ENCODE measurements at places on chromosomes 12 and 14.

DNA sequence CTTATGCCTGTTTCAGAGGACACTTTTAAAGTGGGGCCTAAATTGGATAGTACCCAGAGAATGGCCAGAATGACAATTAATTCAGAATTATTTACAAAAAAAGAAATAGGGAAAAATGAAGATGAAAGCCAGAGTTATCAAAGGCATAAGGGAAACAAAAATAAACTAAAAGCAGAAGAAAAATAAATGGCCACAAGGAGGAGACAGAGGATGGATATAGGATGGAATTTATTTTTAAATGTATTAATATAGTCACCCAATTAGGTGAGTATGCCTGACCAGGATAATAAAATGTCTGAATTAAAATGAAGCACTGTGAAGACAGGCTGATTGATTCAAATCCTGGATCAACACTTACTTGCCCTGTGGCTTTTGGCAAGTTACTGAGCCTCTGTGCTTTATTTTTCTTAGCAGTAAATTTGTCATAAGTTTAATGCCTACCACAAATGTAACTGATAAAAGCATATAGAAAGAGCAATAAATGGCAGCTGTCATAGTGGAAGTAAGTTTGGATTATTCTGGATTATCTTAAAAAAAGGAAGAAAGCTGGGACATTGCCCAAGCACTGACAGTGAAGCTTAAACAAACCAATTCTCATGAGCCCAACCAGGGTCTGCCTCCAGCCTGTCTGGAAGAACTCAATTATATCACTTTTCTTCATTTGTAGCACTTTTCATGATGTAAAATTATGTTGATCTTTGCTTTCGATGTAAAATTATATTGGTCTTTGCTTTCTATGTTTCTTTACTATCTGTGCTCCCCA lies 3.5 kb downstream of the CLEC9A start:
- DNase-seq: no peak

DNA sequence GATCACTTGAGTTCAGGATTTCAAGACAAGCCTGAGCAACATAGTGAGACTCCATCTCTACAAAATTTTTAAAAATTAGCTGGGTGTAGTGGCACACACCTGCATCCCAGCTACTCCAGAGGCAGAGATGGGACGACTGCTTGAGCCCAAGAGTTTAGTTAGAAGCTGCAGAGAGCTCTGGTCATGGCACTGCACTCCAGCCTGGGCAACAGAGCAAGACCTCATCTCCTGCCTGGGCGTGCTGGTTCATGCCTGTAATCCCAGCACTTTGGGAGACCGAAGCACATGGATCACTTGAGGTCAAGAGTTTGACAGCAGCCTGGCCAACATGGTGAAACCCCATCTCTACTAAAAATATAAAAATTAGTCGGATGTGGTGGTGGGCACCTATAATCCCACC lies 20.2 kb downstream of the CLIP1 start:
- no peak for DNase-seq

GRCh38 chr12:128513331-128513730 lies 246.4 kb downstream of the TMEM132C start:
- DNase-seq: no peak

DNA sequence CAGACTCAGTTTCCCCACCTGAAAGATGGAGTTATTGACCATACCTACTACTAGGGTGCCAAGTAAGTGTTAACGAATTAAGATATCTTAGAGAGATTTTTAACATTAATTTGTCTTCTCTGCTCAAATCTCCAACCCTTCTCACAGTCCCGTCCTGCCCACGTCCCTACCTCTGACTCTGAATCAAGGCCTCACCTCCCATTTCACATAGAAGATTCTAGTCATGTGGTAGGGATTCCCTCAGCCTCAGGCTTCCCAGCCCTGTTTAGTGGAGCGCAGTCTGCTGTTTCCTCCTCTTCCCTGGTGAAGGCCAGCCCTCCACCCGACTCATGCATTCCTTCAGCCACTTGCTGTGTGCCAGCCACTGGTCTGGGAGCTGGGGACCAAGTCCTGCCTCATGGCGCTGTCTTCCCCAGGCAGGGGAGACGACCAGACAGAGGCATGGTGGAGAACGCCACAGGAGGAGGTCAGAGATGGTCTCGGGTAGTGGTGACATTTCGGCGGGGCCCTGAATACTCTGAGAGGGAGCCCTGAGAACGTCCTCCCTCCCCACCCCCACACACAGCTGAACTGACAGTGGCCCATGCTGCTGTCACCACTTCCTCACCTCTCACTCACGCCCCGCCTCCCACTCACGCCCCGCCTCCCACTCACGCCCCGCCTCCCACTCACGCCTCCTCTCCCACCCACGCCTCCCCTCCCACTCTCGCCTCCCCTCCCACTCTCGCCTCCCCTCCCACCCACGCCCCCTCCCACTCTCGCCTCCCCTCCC lies 38.8 kb downstream of the TMEM63C start:
- no peak for DNase-seq

- no peak for DNase-seq
Observed at GRCh38 chr12:120761519-120761934, 35.9 kb downstream of the ACADS start.

GRCh38 chr12:124240493-124240892 lies 54.4 kb upstream of the RFLNA start:
- no peak for DNase-seq

- no peak for DNase-seq
Observed at GRCh38 chr14:61109288-61109687, 128.2 kb downstream of the SLC38A6 start.

- no peak for DNase-seq
Observed at GRCh38 chr14:105075379-105076295, 10.4 kb upstream of the GPR132 start.

DNA sequence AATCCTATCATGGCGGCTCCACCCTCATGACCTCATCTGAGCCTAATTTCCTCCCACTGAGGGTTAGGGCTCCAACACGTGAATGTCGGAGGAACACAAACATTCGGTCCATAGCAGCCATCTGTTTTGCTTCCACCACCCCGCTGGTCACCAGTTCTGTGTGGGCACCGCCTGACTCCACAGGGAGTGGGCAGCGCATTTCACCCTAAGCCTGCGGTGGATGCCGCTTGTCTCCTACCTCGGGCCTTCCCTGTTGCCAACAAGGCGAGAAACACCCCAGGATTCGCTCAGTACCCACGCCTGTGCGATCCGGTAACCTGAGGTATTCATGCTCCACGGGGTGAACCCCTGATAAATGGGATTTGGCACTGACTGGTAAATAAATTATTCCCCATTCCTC lies 95.2 kb upstream of the PPP2R5C start:
- DNase-seq: no peak

GRCh38 chr14:64253672-64254071 lies 40.5 kb downstream of the ESR2 start:
- no peak for DNase-seq

DNA sequence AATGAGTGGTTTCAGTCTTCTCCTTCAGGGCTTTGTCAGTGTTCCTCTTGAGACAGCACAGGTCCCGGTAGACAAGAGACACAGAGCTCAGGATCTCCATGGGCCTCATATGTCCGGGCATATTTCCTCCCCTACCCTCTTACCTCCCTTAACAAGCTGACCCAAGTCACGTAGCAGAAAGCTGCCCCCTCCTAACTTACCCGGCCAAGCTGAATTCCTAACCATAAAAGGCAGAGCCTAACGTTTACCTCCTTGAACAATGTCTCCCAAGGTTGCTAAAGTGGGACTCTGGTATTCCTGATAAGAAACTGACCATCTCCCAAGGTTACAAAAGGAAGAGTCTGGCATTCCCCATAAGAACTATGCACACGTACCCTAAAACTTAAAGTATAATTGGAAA lies 182.2 kb upstream of the USP15 start:
- no peak for DNase-seq

DNA sequence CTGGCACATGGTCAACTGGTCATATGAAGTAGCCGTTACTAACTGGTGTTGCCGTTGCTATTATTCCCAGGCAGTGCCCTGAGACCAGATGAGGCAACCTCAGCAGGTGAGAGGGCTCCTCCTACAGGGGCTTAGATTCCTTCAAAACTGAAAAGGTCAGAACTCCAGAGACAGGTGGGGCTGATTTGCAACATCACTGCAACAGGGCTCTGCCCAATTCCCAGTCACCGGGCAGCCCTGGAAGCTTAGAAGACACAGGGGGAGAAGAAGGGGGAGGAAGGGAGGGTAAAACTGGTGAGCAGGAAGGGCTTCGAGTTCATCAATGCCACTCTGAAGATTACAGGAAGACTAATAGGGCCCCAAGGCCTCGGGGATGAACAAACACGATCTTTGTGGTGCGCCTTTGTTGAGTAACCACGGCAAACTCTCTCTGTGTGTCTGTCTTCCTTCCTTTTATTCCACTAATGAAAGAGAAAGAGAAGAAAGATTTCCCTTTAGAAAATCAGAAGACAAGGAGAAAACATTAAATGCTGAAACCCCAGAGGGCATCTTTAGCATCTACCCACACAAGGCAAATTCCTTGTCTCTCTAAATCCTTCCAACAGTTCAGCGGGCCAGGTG lies 749.1 kb upstream of the TBX3 start:
- no peak for DNase-seq

GRCh38 chr14:31410048-31410650 lies 10.2 kb downstream of the HEATR5A start:
- DNase-seq: no peak

GRCh38 chr14:50860478-50861086 lies 11.3 kb upstream of the ABHD12B start:
- peak; percentile 94 for DNase-seq

DNA sequence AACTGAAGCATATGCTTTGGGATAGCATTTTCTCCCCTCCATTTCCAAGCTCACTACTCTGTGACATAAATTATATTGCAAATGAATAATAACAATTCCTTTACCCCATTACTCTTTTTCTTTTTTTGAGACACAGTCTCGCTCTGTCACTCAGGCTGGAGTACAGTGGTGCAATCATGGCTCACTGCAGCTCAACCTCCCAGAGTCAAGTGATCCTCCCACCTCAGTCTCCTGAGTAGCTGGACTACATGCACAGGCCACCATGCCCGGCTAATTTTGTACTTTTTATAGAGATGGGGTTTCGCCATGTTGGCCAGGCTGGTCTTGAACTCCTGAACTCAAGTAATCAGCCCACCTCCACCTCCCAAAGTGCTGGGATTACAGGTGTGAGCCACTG lies 49.2 kb upstream of the GTF2A1 start:
- no peak for DNase-seq

DNA sequence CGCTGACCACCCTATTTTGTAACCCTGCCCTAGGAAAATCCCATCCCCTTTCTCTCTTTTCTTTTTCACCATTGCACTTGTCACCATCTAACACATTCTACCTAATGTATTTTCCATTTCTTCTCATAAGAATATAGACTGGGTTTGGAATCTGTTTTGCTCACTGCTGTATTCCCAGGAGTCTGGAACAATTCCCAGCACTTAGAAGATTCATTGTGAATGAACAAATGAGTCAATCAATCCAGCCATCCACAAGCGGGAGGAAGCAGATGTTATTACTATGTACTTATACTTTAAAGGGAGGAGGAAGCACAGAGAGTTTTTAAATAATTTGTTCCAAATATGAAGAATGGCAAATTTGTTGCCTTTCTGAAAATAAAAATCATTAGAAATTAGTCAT lies 142.1 kb downstream of the KIF21A start:
- no peak for DNase-seq

DNA sequence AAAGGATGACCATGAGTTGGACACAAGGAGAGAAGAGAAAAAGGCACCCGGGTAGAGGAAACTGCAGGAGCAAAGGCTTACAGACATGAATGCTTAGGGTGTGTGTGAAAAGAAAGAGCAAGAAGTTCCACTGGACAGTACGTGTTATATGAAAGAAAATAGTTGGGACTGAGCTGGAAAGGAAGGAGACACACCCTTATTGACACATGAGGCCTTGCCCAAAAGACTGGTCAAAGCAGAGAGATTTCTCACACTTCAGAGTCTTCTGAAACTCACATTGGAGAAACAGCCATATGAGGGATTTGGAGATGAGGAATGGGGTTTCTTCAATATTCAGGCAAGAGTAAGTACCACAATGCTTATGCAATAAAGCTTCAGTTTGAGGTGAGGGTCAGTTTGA lies 56.0 kb downstream of the TTC9 start:
- DNase-seq: no peak

- DNase-seq: no peak
Observed at GRCh38 chr14:72559202-72559601, 334.7 kb downstream of the DPF3 start.

GRCh38 chr12:117966511-117966910 lies 2.3 kb downstream of the KSR2 start:
- no peak for DNase-seq

- DNase-seq: no peak
Observed at GRCh38 chr12:68878283-68878682, 54.7 kb downstream of the CPM start.

DNA sequence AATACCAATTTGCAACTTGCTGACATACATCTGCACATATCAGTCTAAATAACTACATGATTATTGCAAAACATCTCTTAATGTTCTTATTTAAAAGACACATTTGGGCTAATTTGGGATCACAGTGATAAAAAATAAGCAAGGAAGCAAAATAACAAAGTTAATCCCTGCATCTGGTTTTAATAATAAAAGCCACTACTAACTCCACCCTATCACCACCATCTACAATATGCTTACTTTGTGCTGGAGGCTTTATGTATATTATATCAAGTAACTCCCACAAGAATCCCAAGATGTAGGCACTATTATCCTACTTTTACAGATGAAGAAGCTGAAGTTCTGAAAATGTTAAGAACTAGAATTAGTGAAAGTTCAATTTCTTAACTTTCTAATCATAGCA lies 45.7 kb downstream of the TAOK3 start:
- no peak for DNase-seq

- DNase-seq: no peak
Observed at GRCh38 chr12:22477166-22477893, 67.0 kb downstream of the C2CD5 start.

- DNase-seq: no peak
Observed at GRCh38 chr12:58896278-58896677, 24.0 kb downstream of the LRIG3 start.

DNA sequence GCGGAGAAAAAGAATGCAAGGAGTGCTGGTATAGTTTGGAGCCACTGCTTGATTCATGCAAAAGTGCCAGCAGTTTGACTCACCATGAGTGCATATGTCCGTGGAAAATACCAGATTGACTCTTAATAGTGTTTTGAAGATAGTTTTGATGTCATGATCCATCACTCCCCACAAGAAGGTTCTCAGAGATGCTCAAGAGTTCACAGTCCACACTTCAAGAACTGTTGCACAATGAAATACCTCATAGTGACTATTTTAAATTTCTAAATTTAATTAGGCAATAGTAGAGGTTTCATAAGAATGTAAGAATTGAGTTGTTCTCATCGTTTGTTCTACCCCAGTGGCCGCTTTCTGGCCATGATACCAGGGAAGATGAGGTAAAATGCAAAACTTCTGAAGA lies 286.6 kb upstream of the RGS6 start:
- DNase-seq: no peak

Data from stimulated activated CD4-positive, alpha-beta T cell treated with anti-CD3 and anti-CD28 coated beads, Interleukin-12 subunit alpha, Interleukin-12 subunit beta, amount 100 ng/mL, for 48 hours (primary cell).